GM19239 (cell line): ENCODE measurements at places on chromosomes 4 and X.

DNA sequence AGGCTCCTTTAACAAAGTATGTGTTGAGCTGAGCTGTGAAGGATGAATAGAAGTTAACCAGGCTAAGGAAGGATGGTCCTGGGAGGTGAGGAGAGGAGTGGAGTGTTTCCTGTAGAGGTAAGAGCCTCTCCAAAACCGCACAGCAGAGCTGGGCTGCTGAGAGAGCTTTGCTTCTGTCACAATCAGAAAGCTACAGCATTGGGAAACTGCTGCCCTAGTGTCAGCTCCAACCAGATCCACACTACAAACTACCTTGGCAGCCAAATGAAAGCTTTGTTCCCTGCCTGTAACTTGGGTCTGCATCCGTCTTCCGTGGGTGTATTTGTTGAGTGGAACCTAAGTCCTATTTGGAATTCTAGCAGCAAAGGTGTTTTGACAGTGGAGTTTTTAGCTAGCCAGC is 91.8 kb downstream of the REPS2 start:
- no peak for DNase-seq

GRCh38 chr4:4875147-4875546 is 15.7 kb downstream of the MSX1 start:
- no peak for DNase-seq

- DNase-seq: no peak
Measured at GRCh38 chr4:110361921-110362320, 114.0 kb upstream of the ENPEP start.

DNA sequence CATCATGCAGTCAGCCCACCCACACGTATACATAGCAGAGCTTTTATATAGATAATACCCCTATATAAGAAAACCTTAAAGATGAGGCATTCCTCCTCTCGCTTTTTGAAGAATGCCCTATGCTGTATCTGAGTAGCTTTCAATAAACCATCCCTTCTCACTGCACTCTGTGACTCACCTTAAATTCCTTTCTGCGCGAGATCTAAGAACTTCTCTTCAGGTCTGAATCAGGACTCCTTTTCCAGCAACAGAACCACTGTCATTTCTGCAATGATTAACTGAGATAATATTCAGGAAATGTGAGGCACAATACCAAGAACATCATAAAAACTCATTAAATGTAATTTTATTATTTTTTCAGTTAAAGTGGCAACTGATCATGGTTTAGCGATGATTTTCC is 76.4 kb upstream of the DCLK2 start:
- no peak for DNase-seq

- no peak for DNase-seq
Measured at GRCh38 chrX:110081740-110082139, 78.8 kb downstream of the TMEM164 start.

GRCh38 chr4:137635601-137636000 is 103.3 kb upstream of the PCDH18 start:
- DNase-seq: no peak

- no peak for DNase-seq
Measured at GRCh38 chrX:2632533-2633504, 58.3 kb upstream of the CD99 start.

DNA sequence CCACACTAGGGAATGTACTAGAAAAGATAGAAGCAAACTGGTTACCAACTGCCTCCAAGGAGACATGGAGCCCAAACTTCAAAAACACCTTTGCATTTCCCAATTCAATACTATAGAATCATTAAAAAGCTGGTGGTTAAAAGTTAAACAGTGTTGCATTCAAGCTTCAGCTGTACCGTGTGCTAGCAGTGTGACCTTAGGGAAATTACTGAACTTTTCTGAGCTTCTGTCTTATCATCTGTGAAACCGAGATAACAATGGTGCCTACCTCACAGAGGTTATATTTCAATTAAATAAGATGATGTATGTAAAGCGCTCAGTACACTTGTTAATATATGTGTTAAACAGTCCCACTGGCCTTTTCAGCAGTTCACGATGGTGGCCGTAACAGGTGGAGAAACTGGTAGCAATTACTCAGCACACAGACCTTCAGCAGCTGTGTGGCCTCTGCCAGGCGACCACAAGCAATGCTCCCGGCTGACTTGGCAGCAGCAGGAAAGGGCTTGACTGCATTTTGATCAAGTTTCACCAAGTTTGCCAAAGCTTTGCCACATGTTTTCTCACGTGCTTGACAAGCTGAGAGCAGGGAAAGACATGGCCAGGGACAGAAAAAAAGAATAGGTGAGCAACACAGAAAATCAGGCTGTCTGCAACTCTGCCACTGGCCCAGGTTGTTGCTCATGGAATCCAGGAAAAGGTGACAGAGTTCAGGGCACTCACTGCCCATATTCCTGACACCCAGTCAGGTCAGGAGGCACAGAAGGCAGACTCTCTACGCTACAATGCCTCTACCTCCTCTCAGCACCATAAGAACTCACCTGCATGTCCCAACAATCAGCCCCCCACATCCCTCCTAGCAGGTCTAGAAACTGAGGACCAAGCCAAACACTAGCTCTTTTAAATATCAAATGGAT is 72.1 kb downstream of the PARM1 start:
- peak; percentile 13 for DNase-seq

- DNase-seq: no peak
Measured at GRCh38 chr4:113293674-113294073, 244.2 kb downstream of the ANK2 start.

GRCh38 chr4:63049726-63050125 is 1359.5 kb downstream of the TECRL start:
- no peak for DNase-seq

DNA sequence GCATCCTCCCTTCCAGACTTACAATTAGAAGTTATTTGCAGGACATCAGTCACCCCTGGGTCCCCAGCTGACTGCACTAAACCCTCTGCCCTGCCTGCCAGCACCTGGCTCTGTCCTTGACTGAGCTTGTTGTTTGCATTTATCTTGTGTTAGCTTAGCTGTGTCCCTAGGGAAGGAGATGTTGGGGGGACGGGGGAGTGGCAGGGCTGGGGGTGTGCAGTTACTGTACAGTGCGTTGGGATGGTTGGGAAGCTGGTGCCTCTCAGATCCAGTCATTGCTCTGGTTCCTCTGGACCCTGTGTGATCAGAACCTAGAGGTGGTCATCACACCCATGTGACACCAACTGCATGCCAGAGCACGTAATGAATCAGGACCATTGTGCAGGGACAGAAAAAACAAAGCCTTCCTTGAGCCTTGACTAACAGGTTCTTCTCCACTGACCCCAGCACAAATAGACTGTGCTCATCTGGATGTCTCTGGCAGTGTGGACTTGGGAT is 32.7 kb upstream of the PROM1 start:
- no peak for DNase-seq

- DNase-seq: no peak
Measured at GRCh38 chr4:143554728-143555597, 41.5 kb downstream of the SMARCA5 start.

GRCh38 chr4:16466581-16466980 is 240.3 kb upstream of the TAPT1 start:
- no peak for DNase-seq

GRCh38 chr4:12499693-12500092 is 984.4 kb downstream of the RAB28 start:
- DNase-seq: no peak

DNA sequence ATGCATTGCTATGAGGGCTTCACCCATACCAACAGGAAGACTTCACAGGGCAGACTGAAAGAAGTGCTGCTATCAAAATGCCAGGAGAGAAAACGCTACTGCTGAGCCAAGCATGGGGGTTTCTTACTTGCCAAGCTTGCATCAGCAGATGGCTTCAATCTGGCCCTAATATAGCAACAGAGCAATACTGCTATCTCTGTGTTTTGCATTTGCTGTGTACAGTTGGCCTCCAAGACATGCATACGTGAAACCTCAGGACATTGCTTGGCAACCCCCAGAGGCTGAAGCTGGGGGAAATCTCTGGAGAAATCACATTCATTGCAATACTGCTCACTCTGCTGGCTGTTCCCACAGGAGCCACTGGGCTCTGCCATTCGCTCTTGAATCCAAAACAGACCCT is 127.2 kb upstream of the GPC4 start:
- DNase-seq: no peak

DNA sequence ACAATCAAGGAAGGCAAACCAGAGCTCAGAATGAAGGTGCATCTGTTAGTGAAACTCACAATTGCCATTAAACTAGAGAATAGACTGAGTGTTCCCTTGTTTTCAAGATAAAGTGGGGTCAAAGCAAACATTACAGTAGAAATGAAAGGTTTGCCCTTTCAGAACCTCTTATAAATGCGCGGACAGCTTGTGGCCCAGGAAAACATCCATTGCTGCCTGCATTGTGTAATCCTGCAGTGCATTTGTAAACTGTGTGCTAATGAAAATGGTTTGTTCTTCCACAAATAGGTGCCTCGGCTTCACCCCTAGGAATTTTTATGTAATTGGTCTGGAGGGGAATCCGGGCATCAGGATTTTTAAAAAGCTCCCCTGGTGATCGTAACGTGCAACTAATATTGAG is 62.8 kb downstream of the SNX25 start:
- no peak for DNase-seq

DNA sequence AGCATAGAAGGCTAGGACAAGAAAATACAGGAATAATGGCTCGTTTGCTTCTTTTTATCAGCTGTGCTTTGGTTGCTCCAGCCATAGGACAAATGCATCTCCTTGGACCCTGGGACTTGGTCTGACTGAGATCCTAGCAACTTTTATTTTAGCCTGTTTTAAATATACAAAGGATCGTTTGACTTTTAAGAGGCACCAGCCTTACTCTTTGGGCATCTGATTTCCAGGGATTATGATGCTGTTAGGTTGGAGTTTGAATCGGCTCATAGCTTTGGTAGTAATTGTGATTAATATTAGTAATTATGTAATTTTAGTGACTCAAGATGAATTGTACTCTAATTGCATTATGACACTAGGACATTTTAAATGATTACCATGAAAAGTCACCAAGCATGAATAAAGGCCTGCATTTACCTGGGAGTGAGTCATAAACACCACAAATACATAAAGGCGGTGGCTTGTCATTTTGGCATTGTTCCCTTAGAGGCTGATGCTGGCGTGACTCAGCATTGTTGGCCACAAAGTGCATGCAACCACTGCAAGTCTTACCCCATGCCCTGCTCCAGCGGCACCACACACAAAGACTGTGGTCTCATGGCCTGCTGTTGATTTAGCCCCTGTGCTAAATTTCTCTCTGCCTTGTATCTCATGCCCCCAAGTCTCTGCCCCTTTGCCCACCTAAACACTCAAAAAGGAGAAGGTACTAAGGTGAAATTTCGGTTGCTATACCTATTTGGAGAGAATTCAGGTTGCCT is 12.4 kb downstream of the GPAT3 start:
- no peak for DNase-seq

DNA sequence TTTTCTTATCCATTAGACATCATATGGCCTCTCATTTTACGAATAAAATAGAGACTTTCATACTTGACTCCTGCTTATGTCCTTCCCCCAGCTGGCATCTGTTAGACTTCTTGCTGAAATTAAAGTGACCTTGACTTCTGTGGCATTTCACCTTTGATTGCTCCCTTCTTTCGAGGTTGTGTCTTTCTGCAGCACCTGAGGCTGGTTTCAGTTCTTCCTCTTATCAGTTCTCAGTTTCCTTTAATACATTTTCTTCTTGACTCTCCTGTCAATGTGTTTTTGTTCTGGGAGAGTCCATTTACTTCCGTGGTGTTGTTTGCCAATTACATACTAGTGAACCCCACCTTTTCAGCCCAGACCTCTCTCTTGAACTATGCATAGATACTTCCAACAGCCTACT is 81.6 kb downstream of the RBPJ start:
- DNase-seq: no peak

GRCh38 chr4:168831585-168831918 is 178.5 kb downstream of the CBR4 start:
- no peak for DNase-seq

DNA sequence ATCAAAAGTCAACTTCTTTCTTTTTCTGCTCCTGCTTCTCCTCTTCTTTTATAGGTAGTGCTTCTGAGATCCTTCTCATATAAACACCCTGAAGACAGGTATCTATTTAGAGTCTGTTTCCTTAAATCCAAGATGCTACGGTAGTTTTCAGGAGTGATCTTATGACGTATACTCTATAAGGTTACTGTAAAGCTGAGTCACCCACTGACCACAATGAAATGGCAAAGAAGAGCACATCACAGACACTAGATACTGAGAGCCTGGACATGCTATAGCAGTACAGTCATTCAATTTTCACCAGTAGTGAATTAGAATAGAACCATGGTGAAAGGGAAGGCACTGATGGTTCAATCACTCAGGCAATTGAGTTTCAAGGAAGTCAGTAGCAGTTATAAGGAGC is 412.5 kb downstream of the ADAM29 start:
- DNase-seq: no peak

DNA sequence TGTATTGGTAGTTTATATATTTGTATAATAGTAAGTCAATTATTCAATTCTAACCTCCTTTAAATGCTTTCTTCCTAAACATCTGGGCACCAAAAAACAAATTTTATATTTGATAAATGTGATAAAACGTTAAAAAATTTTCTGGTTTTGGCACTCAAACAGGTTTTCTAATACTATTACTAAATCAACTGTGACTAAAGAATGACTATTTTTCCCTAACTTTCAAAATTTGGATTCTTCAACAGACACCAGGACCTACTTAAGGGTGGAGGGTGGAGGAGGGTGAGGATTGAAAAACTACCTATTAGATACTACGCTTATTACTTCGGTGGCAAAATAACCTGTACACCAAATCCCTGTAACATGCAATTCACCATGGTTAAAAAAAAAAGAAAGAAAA is 555.5 kb downstream of the IL15 start:
- DNase-seq: no peak

- DNase-seq: no peak
Measured at GRCh38 chrX:12446342-12447075, 308.2 kb downstream of the FRMPD4 start.

DNA sequence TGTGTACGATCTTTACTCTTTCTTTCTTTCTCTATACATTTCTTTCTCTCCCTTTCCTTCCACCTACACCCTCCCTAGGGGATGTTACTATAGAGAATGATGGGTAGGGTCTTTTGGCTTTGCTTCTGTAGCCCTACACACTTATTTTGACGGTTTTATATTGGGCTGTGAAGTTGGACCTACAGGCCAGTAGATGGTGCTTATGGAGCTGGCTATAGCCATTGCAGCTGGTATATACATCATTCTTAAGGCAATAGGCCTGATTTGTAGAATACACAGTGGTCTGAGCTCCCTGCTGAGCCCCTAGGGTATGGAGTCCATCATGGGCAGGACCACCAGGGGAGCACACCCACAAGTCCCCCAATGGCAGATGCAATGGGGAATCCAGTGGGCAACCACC is 1869.7 kb downstream of the STIM2 start:
- no peak for DNase-seq

GRCh38 chr4:42904986-42905385 is 12.5 kb downstream of the GRXCR1 start:
- DNase-seq: no peak

- no peak for DNase-seq
Measured at GRCh38 chr4:147740176-147740575, 8.3 kb downstream of the ARHGAP10 start.

GRCh38 chr4:3710451-3711182 is 55.6 kb upstream of the ADRA2C start:
- no peak for DNase-seq
